Activated CD4-positive, alpha-beta memory T cell treated with anti-CD3 and anti-CD28 coated beads for 36 hours (primary cell): ENCODE measurements at places on chromosomes 4 and X.

DNA sequence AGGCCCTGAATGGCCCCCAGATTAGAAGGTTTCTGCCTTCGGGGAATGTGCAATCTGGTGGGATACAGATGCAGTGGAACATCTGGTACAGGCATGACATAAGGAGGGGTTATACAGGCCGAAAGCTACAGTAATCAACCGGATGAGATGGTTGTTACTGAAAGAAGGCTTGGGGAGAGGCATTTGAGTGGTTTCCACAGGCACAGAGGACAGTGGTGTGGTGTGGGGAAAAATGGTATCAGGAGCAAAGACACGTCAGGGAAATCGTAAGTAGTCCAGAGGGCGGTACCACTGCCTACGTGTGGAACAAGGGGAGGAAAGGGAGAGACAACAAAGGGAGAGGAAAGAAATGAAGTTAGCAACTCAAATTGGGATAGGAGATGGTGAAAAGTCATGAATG is 3.0 kb downstream of the PDLIM3 start:
- peaks cover 6% of the 10 kb centered on the region for H3K4me1 ChIP-seq
- peaks cover 47% of the 10 kb centered on the region for H3K27me3 ChIP-seq
- no peaks in the 10 kb centered on the region for H3K36me3 ChIP-seq
- no peak for DNase-seq
- no peak overlapping the region for H3K27ac ChIP-seq

DNA sequence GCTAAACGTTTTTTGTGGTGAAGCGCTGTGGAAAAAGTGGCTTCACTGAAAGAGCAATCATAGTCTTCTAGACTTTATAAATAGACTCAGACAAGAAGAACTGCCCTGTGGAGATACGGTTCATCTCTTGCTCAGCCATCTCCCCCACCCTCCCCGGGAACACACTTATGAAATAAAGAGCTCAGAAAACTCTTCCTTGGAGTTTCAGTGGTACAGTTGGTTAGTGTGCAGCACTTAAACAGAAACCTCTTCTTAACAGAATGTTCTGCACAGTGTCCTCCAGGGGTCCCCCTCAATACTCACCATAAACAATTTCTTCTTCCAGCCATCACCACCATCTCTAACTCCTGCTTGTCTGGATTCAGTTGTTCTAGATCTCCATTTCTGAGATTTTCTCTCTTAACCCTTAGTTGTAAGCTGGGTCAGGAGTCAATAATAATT is 313.0 kb downstream of the ARHGAP10 start:
- no peak overlapping the region for H3K4me3 ChIP-seq

DNA sequence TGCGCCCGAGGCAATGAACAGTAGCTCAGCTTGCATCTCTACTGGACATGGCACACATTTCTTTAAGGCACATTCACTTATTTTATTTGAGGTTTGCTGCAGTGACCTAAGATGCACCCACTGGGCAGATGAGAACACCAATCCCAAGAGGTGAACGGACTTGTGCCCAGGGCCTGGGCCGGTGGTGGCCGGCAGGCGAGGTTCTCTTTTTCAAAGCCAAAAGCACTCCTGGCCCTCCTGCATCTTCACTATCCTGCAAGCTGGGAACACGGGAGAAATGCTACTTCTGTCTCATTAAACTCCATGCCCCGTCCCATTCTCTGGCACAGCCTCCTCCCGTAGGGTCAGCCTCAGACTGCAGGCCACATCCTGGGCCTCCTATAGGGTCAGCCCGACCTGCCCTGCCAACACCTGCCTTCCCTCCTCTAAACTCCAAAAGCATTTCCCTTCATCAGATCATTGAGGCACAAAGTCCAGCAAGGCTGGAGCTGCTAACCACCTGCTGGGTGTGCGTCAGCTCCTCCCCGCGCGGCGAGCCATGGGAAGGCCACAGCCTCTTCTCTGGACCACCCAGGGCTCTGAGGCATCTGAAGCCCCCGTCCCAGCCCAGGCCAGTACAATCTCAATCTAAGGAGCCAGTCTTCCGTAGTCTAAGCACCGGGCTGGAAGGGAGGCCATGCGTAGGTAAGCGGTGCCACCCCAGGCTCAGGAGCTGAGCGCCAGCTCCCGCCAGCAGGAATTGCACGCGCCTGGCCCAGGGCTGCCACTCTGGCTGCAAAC is 166.1 kb downstream of the AFAP1 start:
- H3K4me1 ChIP-seq: peaks cover 41% of the 10 kb centered on the region
- H3K4me3 ChIP-seq: no peak overlapping the region
- H3K27me3 ChIP-seq: no peaks in the 10 kb centered on the region

- H3K27ac ChIP-seq: no peak overlapping the region
- DNase-seq: no peak
- no peaks in the 10 kb centered on the region for H3K36me3 ChIP-seq
- no peaks in the 10 kb centered on the region for H3K27me3 ChIP-seq
Measured at GRCh38 chr4:32142075-32142474, 1421.9 kb downstream of the PCDH7 start.

DNA sequence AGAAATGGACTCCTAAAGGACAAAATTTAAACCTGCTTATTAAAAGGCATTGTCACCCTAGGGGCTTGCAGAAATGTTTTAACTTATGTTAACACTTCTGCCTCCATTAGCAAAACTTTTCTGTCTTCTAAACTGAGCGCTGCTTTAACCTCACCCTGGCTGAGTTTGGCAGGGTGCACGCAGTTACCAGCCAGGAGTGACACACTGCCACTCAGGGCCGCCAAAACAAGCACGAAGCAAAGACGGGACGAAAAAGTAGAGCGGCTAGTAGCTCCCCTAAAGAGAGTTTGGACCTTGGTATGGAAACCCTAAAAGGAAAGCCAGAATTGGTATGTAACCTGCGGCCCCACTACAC is 23.8 kb upstream of the UVSSA start:
- H3K27me3 ChIP-seq: no peaks in the 10 kb centered on the region
- DNase-seq: no peak
- peaks cover 16% of the 10 kb centered on the region for H3K36me3 ChIP-seq
- H3K27ac ChIP-seq: no peak overlapping the region
- H3K4me3 ChIP-seq: no peak overlapping the region
- H3K4me1 ChIP-seq: peaks cover 4% of the 10 kb centered on the region
